ENCODE measurements at places on chromosomes 4 and X. TPM values are rescaled to one million over a fixed set of nuclear protein-coding genes. Genes with fewer than 3 reads are reported as not detected.

Gene GAGE12C
- not detected for polyA plus RNA-seq

Gene HSFX1
- 1.6 TPM for polyA plus RNA-seq

Gene SPATA4
- 0.11 TPM for polyA plus RNA-seq

DNA sequence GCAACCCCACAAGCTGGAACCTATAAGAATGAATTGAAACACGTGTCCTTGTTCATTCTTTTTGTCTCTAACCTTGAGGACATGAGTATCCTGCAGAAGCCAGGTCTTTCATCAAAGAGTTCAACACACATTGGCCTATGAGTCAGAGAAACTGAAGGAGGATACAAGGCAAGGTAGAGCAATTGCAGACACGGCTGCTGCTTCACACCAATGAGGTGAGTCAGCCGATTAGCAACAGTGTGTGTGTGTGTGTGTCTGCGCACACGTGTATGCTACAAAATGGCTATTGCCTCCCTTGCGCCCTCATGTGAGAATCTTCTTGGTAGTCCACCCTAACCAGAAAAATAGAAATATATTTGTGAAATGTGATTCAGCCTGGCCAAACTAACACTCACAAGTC lies 1477.7 kb upstream of the IGFBP7 start:
- DNase-seq, result no peak

DNA sequence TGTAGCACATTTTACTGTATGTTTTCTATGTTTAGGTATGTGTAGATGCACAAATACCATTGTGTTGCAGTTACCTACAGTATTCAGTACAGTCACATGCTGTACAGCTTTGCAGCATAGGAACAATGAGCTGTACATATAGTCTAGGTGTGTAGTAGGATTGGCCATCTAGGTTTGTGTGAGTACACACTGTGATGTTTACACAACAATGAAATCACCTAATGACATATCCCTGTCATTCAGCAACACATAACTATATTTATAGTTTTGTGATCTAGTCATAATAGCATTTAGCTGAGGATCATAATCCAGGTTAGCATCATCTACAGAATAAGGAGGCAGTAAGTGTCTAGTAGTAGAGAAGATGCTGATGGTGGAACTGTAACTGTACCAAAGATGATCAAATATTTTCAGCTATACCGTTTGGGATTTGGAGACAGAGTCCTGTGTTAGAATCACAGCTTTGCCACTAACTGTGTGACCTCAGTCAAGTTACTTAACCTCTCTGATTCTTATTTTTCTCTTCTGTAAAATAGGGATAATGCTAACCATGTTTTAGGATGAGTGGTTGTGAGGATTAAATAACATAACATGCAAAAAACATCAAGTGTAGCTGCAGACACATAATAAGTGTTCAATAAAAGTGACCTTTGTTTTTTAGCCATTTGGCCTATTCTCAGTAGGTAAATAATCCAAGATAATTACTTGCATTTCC lies 73.3 kb downstream of the LIMCH1 start:
- no peak for DNase-seq

GRCh38 chrX:109374262-109374960 lies 107.5 kb downstream of the GUCY2F start:
- DNase-seq, result no peak

DNA sequence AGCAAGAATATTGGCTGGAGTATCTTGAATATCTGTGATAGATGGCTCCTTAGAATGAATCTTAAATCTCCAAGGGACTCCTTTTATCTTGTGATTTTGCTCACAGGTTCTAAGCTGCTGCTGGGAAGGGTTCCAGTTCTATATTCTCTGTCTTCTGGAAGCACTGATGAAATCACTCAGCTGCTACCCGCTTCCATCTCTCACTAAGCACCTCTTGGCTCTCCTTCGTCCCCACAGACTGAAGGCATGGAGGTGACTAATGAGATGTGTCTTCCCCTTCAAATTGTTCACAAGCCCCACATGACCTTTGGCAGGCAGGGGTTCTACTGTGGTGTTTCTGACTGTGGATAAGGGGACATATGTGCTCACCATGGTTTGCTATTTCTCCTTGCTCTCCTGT lies 75.9 kb downstream of the C4orf51 start:
- DNase-seq, result no peak

Data from left renal pelvis (tissue), 4 donors.